ENCODE measurements at places on chromosomes 11 and 22. TPM values are rescaled to one million over a fixed set of nuclear protein-coding genes. Genes with fewer than 3 reads are reported as not detected.

The GAB4 gene
- total RNA-seq = not detected

DNA sequence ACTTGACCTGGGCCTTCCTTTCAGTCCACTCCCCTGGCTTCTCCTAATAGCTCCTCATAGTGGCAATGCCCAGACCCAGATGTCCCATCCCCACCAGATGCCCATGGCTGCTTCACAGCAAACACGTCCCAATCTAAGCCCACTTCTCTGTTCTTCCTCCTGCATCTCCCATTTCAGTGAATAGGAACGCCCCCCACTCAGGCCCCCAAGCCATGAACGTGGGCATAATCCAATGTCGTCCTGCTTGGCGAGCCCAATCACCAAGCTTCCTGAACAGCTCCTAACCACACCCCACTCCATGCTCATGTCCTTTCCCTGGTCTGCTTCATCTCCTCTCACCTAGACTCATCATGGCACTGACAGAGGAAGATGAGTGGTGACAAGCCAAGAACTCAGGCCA lies 8.9 kb downstream of the IL18BP start:
- peaks cover 99% of the 10 kb centered on the region for H3K36me3 ChIP-seq
- H3K27ac ChIP-seq = no peak overlapping the region
- no peak overlapping the region for H3K4me3 ChIP-seq
- H3K4me1 ChIP-seq = peaks cover 7% of the 10 kb centered on the region
- H3K27me3 ChIP-seq = no peaks in the 10 kb centered on the region
- DNase-seq = no peak

- no peaks in the 10 kb centered on the region for H3K36me3 ChIP-seq
- H3K27me3 ChIP-seq = no peaks in the 10 kb centered on the region
- no peak for DNase-seq
- H3K27ac ChIP-seq = no peak overlapping the region
Observed at GRCh38 chr22:44807915-44808690, 55.7 kb downstream of the ARHGAP8 start.

The MUC6 gene
- total RNA-seq = not detected

GRCh38 chr11:30365793-30366517 lies 43.1 kb downstream of the ARL14EP start:
- H3K4me3 ChIP-seq = no peak overlapping the region
- no peaks in the 10 kb centered on the region for H3K27me3 ChIP-seq

The SUSD2 gene
- total RNA-seq = 0.80 TPM

The IL17REL gene
- not detected for total RNA-seq

- H3K27me3 ChIP-seq = no peaks in the 10 kb centered on the region
- no peak overlapping the region for H3K4me3 ChIP-seq
- H3K36me3 ChIP-seq = no peaks in the 10 kb centered on the region
- H3K27ac ChIP-seq = no peak overlapping the region
Observed at GRCh38 chr22:25054943-25055511, 102.5 kb downstream of the KIAA1671 start.

DNA sequence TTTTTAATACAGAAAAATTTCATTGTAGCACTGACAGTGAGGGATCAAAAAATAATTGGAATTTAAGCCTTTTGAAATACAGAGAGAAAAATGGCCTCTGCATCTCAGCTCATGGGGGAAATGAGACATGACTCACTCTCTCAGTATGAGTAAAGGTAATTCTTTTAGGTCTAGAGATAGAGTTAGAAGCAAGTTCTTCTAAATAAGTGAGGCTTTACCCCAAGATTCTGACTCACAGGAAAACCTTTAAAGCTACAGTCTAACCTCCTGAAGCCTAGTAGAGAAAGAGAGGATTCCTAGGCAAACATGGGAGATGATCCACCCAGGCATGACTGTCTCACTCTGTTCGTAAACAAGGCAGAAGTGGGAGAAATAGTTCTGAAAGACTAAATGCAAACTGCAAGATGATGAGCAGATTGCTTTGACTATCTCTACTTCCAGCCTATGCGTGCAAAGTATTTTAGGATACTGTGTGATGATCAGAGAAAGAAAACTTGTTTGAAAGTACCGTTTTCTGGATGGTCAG lies 1003.3 kb upstream of the CCDC90B start:
- H3K36me3 ChIP-seq = no peaks in the 10 kb centered on the region
- no peak overlapping the region for H3K4me3 ChIP-seq
- DNase-seq = no peak

DNA sequence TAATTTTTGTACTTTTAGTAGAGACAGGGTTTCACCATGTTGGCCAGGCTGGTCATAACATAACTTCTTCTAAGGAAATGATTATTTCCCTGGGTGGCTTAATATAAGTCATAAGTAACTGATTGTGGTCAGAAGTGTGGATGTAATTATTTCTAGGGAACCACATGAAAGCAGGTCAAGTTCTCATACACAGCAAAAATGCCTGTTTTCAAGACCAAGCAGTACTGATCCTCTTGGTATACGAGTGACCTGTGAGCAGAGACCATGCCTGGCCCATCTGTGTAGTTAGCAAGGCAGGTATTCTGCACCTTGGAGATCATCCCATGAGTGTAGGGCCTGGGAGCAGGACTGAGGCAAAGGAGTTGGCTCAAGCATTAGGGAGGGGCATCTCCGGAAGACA lies 32.5 kb upstream of the NUCB2 start:
- H3K27me3 ChIP-seq = no peaks in the 10 kb centered on the region
- H3K4me1 ChIP-seq = peaks cover 5% of the 10 kb centered on the region
- no peak for DNase-seq
- H3K27ac ChIP-seq = no peak overlapping the region
- no peak overlapping the region for H3K4me3 ChIP-seq

DNA sequence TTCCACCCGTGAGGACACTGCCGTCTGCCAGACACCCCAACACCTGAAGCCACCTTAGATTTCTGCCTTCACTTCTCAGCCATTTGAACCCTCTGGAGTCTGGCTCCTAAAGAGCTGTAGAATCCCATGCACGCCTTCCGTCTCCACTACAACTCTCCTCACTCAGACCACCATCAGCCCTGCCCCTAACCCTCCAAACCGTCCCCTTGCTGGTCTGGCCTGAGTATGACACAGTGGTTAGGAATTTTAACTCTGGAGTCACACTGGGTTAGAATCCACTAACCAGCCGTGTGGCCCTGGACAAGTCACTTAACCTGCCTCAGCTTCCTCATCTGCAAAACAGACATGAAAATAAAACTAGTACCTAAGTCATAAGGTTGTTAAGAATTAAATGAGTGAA lies 3.0 kb downstream of the CNIH2 start:
- peaks cover 53% of the 10 kb centered on the region for H3K4me1 ChIP-seq
- peaks cover 17% of the 10 kb centered on the region for H3K36me3 ChIP-seq
- no peak overlapping the region for H3K27ac ChIP-seq

- H3K4me1 ChIP-seq = peaks cover 14% of the 10 kb centered on the region
- peak overlapping the region; percentile 97 for H3K27ac ChIP-seq
- peak overlapping the region; percentile 76 for H3K4me3 ChIP-seq
- DNase-seq = no peak
- no peaks in the 10 kb centered on the region for H3K27me3 ChIP-seq
- peaks cover 14% of the 10 kb centered on the region for H3K36me3 ChIP-seq
Observed at GRCh38 chr11:111879637-111879960, 258 bp downstream of the CFAP68 start.

- DNase-seq = no peak
- peaks cover 4% of the 10 kb centered on the region for H3K4me1 ChIP-seq
- H3K4me3 ChIP-seq = no peak overlapping the region
- no peaks in the 10 kb centered on the region for H3K36me3 ChIP-seq
Observed at GRCh38 chr11:122104341-122104740, 11.7 kb downstream of the BLID start.

DNA sequence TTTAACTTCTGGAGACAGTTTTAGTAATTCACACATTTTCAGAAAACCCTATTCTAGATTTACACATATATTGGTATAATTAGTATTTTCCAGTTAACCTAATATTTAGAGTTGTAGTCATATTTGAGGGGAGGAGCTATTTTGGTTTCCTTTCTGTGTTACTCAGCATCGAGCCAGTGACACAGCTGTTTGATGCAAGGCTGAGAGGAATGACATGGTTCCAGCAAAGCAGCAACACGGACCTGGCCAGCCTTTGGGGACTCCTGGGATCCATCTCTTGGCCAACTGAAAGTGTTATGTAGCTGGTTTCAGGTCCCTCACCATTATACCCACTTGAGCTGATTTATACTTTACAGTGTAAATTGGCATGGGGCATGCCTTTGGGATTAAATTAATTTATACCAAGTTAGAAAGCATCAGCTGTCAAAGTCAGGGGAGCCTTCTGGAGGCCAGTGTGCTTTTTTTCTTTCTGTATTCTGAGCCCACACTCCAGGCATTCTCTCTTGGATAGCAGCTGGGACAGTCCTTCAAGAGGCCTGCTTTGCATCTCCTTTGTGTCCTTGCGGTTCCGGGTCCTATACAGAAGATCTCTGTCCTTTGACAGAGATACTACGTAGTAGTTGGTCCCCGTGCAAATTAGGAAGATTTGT lies 91.3 kb upstream of the SLC25A18 start:
- no peak overlapping the region for H3K4me3 ChIP-seq
- H3K4me1 ChIP-seq = no peaks in the 10 kb centered on the region
- no peaks in the 10 kb centered on the region for H3K36me3 ChIP-seq
- no peak for DNase-seq
- H3K27me3 ChIP-seq = peaks cover 10% of the 10 kb centered on the region

DNA sequence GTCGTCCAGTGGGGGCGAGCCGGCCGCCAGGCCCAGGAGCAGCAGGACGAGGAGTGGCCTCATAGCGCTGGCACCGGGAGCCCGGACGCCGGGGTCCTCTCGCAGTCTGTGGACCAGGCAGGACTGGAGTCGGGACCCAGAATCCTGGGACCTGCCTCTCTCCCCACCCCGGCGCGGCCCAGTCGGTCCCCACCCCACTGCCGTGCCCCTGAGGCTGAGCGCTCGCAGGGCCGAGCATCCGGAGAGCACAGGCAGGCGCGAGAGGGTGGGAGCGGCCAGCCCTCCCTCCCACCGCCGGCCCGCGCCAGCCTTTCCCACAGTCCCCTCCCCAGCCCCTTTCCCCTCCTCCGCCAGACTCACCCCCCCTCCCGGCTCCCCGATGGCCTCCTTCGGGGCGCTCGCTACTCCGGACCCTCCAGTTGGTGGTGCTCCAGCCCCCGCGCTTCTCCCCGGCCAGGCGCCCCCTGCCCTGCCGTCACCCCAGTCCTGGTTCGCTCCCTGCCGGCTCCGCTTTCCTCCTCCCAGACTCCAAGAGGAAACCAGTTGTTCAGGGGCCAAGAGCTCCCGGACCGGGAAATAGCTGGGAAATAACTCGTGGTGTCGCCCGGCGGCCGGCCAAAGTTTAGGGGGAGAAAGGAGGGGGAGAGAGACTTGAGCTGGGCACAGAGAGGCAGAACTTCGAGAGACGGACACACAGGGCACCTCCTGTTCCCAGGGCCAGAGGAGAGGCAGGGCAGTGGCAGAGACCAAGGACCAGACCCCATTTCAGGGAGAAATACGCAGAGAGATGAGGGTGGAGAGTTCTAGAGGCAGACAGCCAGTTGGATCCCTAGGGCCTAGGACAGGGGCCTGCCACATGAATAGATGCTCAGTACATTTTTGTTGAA lies at the start of gene C1QTNF5:
TSS of gene C1QTNF5 (minus strand) at position 549 of the 887 bp plus-strand sequence. CDS start at position 63, 486 bp downstream.
- H3K4me1 ChIP-seq = peaks cover 32% of the 10 kb centered on the region
- no peak within 1 kb of the TSS for H3K27ac ChIP-seq
- H3K27me3 ChIP-seq = peaks cover 34% of the 10 kb centered on the region
- H3K4me3 ChIP-seq = no peak within 1 kb of the TSS

DNA sequence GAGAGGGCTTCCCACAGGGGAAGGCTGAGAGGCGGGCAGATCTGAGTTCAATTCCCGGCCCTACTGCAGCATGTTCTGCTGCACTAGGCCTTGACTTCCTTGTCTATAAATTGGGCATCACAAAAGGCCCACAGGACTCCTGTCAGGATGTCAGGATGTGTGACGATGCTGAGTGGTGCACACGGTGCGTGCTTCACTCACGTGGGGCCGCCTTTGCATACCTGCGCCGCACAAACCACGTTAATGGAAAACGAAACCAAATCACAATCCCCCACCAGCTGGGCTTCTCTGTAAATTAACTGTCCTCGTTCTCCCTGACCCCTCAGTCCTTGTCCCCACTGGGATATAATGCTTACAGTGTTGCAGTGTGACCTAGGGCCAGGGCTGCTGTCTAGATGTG lies 32.3 kb upstream of the TSPAN18 start:
- no peaks in the 10 kb centered on the region for H3K27me3 ChIP-seq
- peak; percentile 36 for DNase-seq
- H3K27ac ChIP-seq = no peak overlapping the region
- H3K4me1 ChIP-seq = peaks cover 25% of the 10 kb centered on the region

The JAM3 gene
- total RNA-seq = 15.3 TPM

Data from CD4-positive, alpha-beta T cell (primary cell).